Muscle of arm (tissue), 14 donors: ENCODE measurements at places on chromosomes 12 and 14.

DNA sequence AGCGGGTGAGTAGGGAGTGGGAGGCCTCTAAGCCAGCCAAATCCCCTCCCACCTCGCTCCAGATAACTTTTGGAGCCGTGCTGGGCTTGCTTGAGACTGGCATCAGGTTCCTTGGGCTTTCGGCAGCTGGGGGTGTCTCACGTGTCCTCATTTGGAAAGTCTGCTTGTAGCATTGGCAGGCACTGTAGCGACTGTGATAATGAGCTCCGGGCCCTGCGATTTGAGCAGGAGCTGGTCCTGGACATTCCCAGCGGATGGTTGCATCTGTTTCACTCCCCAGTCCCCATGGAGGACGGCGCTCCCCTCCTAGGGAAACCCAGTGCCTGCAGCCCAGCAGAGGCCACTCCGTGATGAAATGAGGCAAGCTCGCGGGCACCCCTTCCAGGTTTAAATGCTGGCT, 49.4 kb downstream of the DGLUCY start:
- no peak for DNase-seq

DNA sequence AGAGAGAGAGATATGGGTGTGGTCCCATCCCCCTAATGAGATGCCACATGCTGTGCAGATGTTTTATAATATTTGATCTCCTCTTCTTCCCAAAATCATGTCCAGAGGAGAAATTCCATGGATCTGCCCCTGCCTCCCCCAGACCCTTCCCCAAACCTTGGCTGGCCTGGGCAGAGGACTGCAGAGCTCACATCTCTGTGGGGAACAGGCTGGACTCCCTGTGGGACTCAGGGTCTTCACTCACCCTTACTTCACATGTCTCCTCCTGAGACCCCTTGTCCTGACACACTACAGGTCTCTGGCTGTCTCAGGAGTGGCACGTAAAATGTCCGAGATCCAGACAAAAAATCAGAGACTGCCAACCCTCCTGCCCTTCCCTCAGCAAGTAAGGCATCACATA, 76.0 kb upstream of the CAPRIN2 start:
- DNase-seq, result no peak

GRCh38 chr12:31585271-31585670, 5.7 kb downstream of the DENND5B start:
- DNase-seq, result no peak

DNA sequence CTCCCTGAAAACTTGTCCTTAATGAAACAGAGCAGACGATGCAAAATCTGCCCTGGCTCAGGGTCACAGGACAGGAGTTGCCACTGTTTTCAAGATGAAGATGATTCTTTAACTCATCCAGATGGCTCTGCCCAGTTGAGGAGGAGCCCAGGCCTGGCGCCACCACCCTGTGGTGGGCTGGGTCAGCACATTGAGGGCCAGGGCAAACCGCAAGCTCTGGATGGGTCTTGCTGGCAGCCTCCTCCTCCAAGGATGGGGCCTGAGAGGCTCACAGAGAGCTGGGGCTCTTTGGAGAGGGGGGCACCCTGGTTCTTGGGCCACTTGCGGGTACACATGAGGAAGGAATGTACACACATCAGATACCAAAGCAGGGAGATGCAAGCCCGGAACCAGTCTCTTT, 158.2 kb downstream of the NUAK1 start:
- no peak for DNase-seq

DNA sequence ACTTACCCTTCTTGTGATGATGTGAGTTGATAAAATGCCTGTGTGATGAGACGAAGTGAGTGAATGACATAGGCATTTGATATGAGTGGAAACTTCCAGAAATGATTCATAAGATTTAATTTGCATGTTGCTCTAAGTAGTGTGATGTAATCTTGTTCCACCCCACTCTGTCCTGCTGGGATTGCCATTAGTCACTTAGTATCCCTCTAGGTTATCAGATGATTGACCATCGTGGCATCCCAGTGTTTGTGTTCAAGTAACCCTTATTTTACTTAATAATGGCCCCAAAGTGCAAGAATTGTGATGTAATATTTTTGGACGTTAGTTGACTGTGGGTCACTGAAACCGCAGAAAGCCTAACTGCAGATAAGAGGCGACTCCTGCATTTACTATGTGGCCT, 214.4 kb upstream of the DIO2 start:
- DNase-seq, result no peak

DNA sequence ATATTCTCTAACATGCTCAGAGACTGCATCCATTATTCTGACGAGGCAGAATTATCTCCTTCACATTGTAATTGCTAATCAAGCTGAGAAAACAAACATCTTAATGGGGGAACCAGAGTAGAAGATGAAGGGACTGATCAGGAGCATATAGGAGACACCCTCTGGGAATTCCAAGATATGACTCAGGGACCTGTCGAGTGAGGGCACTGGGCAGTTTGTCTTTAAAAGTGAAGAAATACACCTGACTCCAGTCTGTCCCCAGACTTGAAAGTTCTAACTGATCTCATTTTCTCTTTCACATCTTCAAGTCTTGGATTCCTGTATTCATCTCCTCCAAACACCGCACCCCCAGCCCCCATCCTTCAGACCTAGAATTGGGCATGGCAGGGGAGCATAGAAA, 226.9 kb upstream of the PLXNC1 start:
- DNase-seq, result no peak

GRCh38 chr14:91419451-91419850, 1.8 kb upstream of the CCDC88C start:
- DNase-seq, result no peak

- no peak for DNase-seq
These were observed 154.2 kb downstream of the APAF1 start for GRCh38 chr12:98799146-98799810.

- no peak for DNase-seq
These were observed 55.9 kb upstream of the TMCC3 start for GRCh38 chr12:94706250-94706661.

- DNase-seq, result no peak
These were observed 741.6 kb downstream of the FSCB start for GRCh38 chr14:43765474-43765873.

DNA sequence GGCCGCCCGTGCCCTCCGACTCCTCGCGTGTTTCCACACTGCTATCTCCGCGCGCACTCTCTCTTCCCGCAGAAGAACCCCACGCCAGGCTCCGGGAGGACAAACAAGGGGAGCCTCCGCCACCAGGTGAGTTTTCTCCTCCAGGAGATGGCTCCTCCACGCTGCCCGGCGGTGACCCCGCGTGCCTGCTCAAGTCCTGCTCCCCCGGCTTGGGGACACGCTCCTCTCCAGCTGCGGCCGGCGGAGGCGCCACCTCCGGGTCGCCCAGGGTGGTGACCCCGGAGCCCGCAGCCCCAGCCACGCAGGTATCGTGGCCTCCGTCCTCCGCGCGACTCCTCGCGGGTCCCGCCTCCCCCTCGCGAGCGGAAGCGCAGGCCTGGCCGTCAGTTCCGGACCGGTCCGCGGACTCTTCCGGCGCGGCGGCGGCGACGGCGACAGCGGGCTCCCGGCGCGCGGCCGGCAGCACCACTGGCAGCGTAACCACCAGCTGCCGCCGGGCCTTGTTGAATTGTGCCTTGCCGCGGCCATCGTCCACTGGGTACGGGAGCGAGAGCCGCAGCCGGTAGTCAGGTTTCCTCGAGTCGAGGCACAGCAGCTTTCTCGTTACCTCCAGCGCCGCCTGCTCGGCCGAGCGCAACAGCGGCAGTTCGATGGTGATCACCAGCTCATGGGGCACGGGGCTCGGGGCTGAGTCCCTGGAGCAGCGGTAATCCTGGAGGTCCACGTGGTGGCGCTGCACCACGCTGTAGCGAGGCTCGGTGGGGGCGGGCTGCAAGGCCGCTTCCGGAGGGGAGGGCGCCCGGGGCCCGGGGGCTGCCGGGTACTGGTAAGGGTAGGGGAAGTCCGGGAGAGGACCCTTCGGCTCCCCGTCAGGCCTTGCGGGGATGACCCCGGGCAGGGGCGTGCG, 1.2 kb downstream of the DNAAF2 start:
- peak; percentile 96 for DNase-seq

DNA sequence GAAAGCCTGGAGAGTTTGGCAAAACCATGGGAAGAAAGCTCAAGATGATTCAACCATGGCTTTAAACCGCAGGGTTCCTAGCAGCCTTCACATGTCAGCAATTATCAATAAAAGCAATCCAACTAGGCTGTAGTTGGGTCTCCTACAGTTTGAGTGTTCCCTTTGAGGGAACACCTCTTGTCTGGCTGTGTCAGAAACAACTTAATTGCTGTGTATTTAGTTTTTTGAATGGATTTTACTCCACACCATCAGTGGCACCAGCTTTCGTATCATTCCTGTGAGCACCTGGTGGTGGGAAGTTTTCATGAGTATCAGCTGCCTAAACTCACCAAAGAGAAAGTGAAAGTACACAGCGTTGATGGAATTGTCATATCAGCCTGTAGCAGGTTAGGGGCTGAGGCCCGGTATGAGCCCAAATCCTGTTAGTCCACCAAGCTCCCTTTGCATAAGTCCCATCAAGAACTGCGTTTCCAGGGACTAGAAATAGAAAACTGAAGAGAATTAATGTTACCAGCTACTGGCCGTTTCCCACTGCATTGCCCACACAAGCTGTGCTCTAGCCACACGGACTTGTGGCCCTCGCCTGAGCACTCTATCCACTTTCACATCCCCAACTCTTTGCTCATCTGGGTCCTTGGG, 10.9 kb upstream of the IL26 start:
- no peak for DNase-seq

GRCh38 chr14:50232276-50232642, 881 bp upstream of the SOS2 start:
- no peak for DNase-seq

DNA sequence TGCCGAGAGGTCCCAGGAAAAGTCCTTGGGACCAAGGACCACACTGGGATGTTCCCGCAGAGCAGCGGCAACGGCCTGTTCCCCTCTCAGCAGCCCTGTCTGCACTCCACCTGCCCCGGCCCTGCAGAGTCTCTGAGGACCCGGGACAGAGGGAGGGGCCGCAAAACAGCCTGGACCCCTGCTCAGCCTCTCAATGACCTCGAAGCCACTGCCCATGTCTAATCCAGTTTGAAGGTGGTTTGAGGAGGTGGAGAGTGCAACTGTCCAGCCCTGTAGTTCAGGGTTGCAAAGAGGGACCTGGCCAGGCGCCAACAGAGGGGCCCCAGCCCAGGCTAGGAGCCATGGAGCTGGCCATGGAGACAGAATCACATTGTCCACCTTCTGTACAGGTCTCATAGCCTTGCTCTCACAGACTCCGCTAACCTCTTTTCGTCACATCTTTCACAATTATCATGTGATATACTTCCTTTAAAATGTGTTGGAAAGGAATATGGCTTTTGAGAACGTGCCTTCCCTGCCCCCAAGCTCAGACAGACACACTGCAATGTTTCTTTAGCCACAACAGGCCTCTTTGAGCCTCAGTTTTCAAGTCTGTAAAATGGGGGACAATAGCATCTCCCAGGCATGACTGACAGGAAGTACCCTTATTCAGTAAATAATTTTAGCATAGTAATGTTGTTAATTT, 49.3 kb downstream of the ACTN1 start:
- no peak for DNase-seq
